Spinal cord (tissue), 10 donors: ENCODE measurements at places on chromosomes 6 and 20. TPM values are rescaled to one million over a fixed set of nuclear protein-coding genes. Genes with fewer than 3 reads are reported as not detected.

FLRT3 gene
- 62.7 TPM for total RNA-seq

JPH2 gene
- 1.7 TPM for total RNA-seq

GATA5 gene
- not detected for total RNA-seq

NKX2-2 gene
- 6.6 TPM for total RNA-seq

TTLL9 gene
- 5.1 TPM for total RNA-seq

MYH7B gene
- 0.89 TPM for total RNA-seq

CAP2 gene
- 17.5 TPM for total RNA-seq

LAMP5 gene
- total RNA-seq, result 27.4 TPM

MCCD1 gene
- total RNA-seq, result not detected

VSX1 gene
- total RNA-seq, result 0.59 TPM

BNIP5 gene
- under 0.01 TPM for total RNA-seq

LTA gene
- total RNA-seq, result 0.11 TPM

GLYATL3 gene
- total RNA-seq, result not detected

CALHM4 gene
- total RNA-seq, result 0.30 TPM

SYNJ2 gene
- total RNA-seq, result 15.8 TPM

OPN5 gene
- not detected for total RNA-seq

CSE1L gene
- 74.5 TPM for total RNA-seq

THEMIS gene
- total RNA-seq, result 0.06 TPM

FAM110A gene
- 2.9 TPM for total RNA-seq

RAE1 gene
- 32.2 TPM for total RNA-seq

SLC12A5 gene
- total RNA-seq, result 84.7 TPM

BPIFB4 gene
- 0.44 TPM for total RNA-seq

CTAGE9 gene
- not detected for total RNA-seq

CTCFL gene
- total RNA-seq, result 0.28 TPM

RANBP9 gene
- total RNA-seq, result 34.8 TPM

TTK gene
- 14.0 TPM for total RNA-seq

ACTL10 gene
- total RNA-seq, result 0.77 TPM
